ENCODE measurements at places on chromosomes 6 and 20. TPM values are rescaled to one million over a fixed set of nuclear protein-coding genes. Genes with fewer than 3 reads are reported as not detected.

GRCh38 chr20:50146732-50147662 lies 6.5 kb downstream of the PEDS1 start:
- peak overlapping the region; percentile 97 for H3K27ac ChIP-seq
- peaks cover 56% of the 10 kb centered on the region for H3K36me3 ChIP-seq
- peaks cover 63% of the 10 kb centered on the region for H3K4me1 ChIP-seq
- peak; percentile 93 for DNase-seq
- peak overlapping the region; percentile 74 for H3K4me3 ChIP-seq

DNA sequence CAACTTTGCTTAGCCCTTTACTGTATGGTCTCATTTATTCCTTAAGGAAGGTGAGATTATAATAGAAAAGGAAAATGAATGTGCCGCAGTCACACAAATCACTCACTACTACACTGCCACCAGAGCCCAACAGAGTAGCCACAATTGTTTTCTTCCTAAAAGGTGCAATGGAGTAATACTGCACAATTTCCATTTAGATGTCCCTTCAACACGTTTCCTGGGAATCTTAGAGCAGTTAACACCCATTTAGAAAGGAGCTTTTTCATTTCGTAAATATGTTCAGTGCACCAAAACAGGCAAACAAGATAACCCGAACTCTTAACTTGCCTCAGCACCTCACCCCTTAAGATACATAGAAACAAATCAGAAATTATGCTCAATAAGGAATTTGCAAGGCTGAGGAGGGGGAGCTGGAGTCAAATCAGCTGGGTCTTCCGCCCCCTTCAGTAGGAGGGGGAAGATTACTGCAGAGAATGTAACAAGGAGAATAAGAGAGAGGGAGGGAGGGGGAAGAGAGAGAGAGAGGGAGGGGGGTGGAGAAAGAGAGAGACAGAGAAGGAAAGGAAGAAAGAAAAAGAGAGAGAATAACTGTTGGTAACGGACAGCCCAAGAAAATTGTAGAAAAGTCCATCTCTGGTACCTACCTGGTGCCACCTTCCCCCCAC lies 155.5 kb downstream of the BCAS1 start:
- peak overlapping the region; percentile 93 for H3K4me3 ChIP-seq
- H3K36me3 ChIP-seq, result no peaks in the 10 kb centered on the region
- H3K27ac ChIP-seq, result peak overlapping the region; percentile 91
- H3K4me1 ChIP-seq, result peaks cover 37% of the 10 kb centered on the region
- H3K27me3 ChIP-seq, result no peaks in the 10 kb centered on the region
- DNase-seq, result no peak

- H3K36me3 ChIP-seq, result no peaks in the 10 kb centered on the region
- H3K27ac ChIP-seq, result no peak overlapping the region
Measured at GRCh38 chr6:50143011-50143719, 93.4 kb upstream of the DEFB112 start.

GRCh38 chr6:74964871-74965441 lies 240.9 kb downstream of the COL12A1 start:
- H3K36me3 ChIP-seq, result no peaks in the 10 kb centered on the region
- DNase-seq, result no peak
- H3K4me1 ChIP-seq, result no peaks in the 10 kb centered on the region
- H3K4me3 ChIP-seq, result no peak overlapping the region
- H3K27ac ChIP-seq, result no peak overlapping the region

DNA sequence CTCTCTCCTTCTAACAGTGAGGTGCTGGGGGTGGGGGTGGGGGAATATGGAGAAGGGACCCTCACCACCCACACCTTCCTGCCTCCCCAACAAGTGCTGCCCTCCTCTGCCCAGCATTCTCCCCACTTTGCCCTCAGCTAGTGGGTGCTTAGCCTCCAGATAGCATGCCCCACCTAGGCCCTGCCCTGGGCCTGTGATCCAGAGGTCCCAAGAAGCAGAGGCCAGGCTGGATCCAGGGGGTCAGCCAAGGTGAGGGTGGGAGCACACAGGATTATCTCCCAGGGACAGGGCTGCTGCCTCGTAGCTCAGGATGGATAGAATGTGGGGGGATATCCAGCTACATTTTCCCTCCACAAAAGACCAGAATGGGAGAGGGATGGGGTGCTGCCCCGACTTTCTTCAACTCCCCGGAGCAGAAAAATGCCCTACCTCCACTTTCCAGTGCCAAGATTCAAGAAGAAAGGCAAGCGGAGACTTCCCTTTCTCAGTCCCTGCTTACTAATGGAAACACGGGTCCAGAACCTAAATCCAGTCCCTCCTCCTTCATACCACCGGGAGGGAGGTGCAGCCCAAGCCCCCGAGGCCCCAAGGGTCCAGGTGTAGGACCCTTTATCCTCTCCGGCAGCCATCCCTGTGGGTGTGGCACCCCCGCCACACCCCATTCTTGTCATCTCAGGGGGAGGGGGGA lies 987 bp downstream of the ADISSP start:
- H3K27ac ChIP-seq, result no peak overlapping the region
- DNase-seq, result no peak
- H3K4me1 ChIP-seq, result peaks cover 22% of the 10 kb centered on the region
- peaks cover 5% of the 10 kb centered on the region for H3K36me3 ChIP-seq
- H3K4me3 ChIP-seq, result peak overlapping the region; percentile 81

The MAS1 gene
- total RNA-seq, result not detected

DNA sequence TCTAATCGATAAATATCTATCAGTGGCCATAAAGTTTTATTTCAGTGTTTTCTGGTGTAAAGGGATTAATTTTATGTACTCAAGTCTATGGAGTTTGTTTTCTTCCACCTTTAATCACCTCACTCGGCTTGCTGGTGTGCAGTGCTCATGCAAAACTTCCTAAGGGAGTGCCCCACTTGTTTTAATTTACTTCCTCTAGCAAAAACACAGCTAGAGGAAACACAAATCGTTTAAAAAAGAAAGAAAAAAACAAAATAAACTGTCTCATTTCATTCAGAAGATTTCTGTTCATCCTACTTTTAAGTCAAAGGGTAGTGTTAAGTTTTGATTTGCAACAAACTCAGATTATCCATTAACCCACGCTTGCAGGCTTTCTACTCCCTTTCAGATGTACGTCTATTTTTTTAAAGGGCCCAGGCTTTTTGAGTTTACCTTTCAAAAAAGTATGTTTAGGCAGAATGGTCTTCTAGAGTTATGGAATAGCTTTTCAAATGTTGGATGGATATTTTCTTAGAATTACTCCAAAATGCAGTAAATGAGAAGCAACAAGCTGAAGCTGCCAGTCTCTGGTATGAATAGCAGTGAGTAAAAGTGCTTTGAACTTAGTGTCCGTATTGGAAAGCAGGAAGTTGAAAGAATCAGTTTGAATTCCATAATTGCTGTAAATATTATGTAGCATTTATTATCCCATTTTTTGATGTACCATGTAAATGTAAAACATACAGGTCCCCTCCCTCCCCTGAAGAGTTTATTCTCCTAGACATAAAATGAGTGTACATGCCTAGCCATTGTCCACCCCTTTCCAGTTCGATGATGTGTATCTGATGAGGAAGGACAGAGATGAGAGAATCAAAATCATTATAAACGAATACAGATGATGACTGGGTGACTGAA lies 113.3 kb downstream of the SLC16A10 start:
- DNase-seq, result no peak
- no peaks in the 10 kb centered on the region for H3K36me3 ChIP-seq
- no peak overlapping the region for H3K4me3 ChIP-seq
- H3K4me1 ChIP-seq, result no peaks in the 10 kb centered on the region
- no peak overlapping the region for H3K27ac ChIP-seq

DNA sequence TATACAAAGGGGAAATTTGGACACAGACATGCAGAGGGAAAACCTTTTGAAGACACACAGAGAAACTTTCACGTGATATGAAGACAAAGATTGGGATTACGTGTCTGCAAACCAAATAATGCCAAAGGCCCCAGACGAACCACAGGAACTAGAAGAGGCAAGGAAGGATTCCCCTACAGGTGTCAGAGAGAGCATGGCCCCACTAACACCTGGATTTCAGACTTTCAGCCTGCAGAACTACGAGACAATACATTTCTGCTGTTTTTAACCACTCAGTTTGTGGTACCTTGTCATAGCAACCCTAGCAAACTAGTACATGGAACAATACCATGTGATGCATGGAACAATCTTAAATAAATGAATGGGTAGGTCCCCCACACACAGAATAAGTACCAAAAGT lies 341.0 kb downstream of the HDGFL1 start:
- no peaks in the 10 kb centered on the region for H3K36me3 ChIP-seq
- H3K27ac ChIP-seq, result no peak overlapping the region
- no peak for DNase-seq
- no peaks in the 10 kb centered on the region for H3K27me3 ChIP-seq
- no peak overlapping the region for H3K4me3 ChIP-seq

GRCh38 chr6:53130569-53131290 lies 17.9 kb downstream of the GCM1 start:
- no peak overlapping the region for H3K4me3 ChIP-seq
- H3K4me1 ChIP-seq, result no peaks in the 10 kb centered on the region
- H3K27me3 ChIP-seq, result peaks cover 13% of the 10 kb centered on the region

The SLC17A9 gene
- 14.0 TPM for total RNA-seq

DNA sequence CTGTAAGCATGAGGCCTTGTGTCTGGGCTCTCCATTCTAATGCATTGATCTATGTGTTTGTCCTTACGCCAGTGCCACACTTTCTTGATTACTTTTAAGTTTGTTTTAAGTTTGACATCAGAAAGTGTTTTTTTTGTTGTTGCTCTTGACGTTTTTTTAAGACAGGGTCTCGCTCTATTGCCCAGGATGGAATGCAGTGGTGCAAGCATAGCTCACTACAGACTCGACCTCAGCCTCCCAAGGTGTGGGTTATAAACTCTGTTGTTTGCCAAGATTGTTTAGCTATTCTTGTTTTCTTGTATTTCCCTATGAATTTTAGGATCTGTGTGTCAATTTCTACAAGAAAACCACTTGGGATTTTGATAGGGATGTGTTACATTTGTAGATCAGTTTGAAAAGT lies 5.6 kb downstream of the MCUR1 start:
- peaks cover 23% of the 10 kb centered on the region for H3K4me1 ChIP-seq
- H3K27ac ChIP-seq, result no peak overlapping the region
- H3K27me3 ChIP-seq, result no peaks in the 10 kb centered on the region

The EPPIN gene
- not detected for total RNA-seq

Data from activated CD4-positive, alpha-beta T cell treated with anti-CD3 and anti-CD28 coated beads, Interleukin-2, amount 10 ng/mL, durations not matched to agents 24 days and 14 days (primary cell).